Stimulated activated CD8-positive, alpha-beta memory T cell treated with anti-CD3 and anti-CD28 coated beads, Interleukin-4, amount 100 ng/mL, for 4 hours (primary cell): ENCODE measurements at places on chromosomes 13 and 19.
A peak's percentile ranks its signal among the peaks of the same experiment; 100 is the strongest.

GRCh38 chr19:43596842-43597461 lies 557 bp downstream of the ZNF576 start:
- DNase-seq: no peak

- no peak for DNase-seq
Observed at GRCh38 chr19:44820648-44821609, 12.0 kb downstream of the BCAM start.

GRCh38 chr19:4576016-4576933 lies 16.8 kb upstream of the SEMA6B start:
- DNase-seq: peak; percentile 31

- no peak for DNase-seq
Observed at GRCh38 chr13:45042539-45042938, 53.2 kb downstream of the GPALPP1 start.

DNA sequence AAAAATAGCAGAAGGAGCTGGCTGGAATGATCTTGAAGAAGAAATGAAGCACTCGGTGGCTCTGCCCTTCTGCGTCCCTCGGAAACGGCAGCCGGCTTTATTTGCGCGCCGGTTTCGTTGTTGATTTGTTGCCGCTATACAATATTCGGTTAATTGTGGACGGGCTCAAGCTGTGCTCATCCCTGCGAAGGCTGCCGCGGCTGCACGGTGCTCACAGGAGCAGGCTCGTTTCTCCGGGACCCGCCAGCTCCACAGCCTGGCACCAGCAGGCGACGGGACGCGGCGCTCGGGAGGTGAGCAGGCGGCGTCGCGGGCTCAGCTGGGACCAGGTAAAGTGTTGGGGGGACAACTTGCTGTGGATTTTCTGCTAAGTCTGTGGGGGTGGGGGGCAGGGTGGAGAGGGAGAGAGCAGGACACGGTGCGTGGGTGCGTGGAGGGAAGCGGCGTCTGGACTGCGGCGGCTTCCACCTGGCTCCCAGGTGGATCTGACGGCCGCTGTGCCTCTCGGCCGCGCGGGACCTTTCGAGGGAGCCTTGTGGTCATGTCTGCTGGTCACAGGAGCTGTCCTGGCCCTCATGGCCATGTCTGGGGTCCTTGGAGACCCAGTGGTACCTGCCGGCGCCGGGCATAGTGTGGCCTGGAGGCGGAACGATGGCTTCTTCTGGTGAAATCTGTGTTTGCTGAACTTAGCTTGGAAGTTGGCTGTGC lies 90.9 kb downstream of the TEX29 start:
- DNase-seq: no peak
